Activated T-cell treated with anti-CD3 and anti-CD28 coated beads, Interleukin-2, amount 50 U/mL, for 48 hours (primary cell): ENCODE measurements at places on chromosomes 7 and 10.
A peak's percentile ranks its signal among the peaks of the same experiment; 100 is the strongest.

GRCh38 chr10:31697271-31698180 lies 231.1 kb downstream of the ARHGAP12 start:
- no peak for DNase-seq

- DNase-seq, result no peak
Measured at GRCh38 chr7:157397731-157398691, 61.2 kb downstream of the DNAJB6 start.

DNA sequence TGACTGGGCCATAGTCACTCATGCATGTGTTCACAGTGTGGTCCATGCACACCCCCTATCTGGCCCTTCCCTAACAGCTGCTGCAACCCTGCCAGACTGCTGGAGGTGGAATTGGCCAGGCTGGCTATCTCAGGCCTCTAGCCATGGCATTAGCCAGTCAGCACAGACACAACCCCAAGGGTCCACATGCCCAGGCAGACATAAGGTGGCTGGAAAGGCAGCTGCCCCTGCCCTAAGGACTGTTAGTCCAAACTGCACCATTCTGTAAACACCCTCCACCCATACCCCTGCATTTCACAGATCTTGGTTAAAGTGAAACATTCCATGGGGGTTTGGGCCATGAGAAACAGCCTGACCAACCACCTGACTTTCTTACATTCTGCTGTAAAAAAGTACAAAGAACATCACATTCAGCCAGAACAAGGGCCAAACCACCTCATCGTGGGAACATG lies 137.4 kb upstream of the KCNMA1 start:
- DNase-seq, result no peak

DNA sequence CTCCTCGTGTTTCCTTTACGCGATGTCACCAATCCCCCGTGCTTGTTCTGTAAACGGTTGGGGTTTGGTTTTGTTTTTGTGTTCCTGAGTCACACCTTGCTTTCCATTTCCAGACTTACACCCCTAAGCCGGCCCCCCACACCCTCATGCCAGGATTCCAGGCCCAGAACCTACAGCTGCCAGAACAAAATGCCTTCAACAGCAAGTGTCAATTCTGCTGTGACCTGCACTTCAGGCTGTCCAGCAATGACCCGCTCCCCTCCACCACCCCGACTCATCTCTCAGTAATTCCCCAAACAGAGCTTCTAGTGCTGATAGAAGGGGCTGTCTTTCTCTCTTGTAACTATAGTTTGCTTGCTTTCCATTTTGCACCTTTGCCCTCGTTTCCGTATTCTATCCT lies 722.1 kb upstream of the CELF2 start:
- no peak for DNase-seq

GRCh38 chr7:110800984-110801383 lies 289.9 kb upstream of the LRRN3 start:
- no peak for DNase-seq

GRCh38 chr10:60350400-60350799 lies 39.3 kb downstream of the ANK3 start:
- no peak for DNase-seq

DNA sequence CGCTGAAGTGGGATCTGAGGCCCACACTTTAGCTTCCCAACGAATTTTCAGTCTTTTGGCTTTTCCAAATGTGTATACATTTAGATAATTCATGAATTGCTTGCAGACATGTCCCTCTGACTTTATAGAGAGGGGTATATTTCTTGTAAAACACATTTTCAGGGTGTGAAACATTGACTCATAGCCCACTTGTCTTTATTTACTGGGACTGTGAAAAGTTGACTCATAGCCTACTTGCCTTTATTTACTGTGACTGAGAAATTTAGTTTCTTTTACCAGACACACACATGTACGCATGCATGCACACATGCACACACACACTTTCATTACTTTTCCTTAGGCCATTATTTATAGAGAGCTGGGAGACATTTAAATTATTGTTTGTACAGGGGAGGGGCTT lies 79.1 kb downstream of the VTI1A start:
- no peak for DNase-seq

DNA sequence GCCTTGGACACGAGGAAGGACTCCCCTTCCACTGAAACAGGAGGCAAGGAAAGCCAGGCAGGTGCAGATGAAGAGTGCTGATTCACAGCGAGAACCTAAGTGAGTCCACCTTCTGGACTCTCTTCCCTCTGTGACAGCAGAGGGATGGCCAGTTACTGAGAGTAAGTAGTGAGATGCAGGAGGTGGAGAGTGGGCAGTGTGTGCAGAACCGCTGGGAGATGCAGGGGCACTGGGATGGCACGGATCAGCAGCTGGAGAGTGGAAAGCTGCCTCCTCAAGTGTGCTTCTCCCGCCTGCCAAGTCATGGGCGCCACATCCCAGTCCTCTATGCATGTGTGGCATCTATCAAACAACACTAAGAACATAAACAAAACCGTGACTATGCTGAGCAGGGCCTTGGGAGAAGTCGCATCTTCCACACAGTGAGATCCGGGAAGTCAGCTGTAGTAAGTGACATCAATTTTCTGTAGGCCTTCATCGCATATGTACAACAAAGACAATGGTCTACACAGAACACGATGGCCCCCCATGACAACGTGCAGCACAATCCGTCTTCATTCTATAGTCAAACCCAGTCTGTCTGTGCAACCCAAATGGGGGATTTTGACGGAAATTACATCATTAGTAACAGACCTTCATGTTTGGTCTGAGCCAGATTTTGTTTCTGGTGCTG lies 217.4 kb upstream of the KLF14 start:
- DNase-seq, result no peak

DNA sequence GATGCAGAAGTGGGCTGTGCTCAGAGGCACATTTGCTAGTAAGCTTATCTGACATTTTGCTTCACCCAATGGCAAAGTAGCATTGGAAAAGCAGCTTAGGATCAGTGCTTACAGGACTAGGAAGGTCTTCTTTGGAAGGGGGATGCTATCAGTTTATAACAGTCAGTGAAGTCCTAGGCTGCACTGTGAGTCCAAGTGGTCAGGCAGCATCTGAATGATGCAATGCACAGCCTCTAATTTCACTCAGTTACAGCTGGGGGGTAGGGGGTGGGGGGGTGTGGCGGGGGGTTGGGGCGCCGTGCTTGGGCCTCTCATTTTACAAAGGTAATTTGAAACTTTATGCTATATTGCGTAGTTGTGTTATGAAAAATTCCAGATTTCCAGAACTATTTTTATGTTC lies 652.3 kb upstream of the MGMT start:
- DNase-seq, result no peak

DNA sequence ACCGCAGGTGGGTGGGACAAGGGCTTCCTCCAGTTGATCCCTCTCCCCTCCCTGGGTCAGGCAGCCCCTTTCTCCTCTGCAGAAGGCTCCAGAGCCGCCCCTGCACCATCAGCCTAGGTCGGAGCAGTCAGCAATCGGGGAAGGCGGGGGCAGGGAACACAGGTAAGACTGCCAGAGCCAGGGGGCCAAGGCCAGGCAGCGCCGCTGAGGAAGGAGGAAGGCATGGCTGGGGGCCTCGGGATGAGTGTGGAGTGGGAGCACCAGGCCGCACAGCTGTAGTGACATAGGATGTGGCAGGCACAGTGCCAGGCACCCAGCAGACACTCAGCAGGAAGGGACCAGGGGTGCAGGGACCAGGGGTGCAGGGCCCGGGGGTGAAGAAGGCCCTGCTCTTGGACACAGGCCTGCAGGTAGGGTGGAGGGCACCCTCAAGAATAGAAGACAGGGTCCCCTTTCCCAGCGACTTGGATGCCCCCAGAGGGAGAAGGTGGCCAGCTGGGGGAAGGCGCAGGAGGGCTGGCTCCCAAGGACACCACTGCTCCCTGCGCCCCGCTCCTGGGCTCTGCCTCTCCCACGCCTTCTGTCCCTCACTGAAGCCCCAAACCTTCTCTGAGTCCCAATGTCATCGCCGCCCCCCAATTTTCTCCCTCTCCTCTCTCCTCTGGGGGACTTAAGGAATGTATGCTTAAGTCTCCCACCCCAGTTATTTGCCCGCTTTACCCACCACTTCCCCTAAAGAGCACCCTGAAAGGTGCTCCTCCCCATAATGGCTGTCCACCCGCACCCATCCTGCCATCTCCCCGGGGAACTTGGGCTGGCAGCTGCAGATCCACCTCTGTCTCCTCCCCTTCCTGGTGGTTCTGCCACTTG lies 38.5 kb downstream of the CAMK2B start:
- no peak for DNase-seq

- no peak for DNase-seq
Measured at GRCh38 chr10:17021656-17022465, 107.8 kb downstream of the CUBN start.

DNA sequence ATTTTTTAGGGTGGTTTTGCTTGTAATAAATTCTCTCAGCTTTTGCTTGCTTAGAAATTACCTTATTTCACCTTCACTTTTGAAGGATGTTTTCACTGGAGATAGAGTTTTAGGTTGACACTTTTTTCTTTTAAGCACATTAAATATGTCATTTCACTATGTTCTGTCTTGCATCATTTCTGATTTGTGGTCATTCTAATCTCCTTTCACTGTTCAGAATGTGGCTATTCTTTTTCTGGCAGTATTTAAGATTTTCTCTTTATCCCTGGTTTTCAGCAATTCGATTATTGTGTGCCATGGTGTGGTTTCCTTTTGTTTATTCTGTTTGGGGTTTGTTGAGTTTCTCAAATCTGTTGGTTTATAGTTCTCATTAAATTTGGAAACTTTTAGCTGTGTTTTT lies 1065.6 kb downstream of the KCNMA1 start:
- DNase-seq, result no peak

GRCh38 chr7:114818501-114818900 lies 103.4 kb upstream of the MDFIC start:
- DNase-seq, result no peak

- no peak for DNase-seq
Measured at GRCh38 chr7:13641714-13642113, 347.8 kb downstream of the ETV1 start.

DNA sequence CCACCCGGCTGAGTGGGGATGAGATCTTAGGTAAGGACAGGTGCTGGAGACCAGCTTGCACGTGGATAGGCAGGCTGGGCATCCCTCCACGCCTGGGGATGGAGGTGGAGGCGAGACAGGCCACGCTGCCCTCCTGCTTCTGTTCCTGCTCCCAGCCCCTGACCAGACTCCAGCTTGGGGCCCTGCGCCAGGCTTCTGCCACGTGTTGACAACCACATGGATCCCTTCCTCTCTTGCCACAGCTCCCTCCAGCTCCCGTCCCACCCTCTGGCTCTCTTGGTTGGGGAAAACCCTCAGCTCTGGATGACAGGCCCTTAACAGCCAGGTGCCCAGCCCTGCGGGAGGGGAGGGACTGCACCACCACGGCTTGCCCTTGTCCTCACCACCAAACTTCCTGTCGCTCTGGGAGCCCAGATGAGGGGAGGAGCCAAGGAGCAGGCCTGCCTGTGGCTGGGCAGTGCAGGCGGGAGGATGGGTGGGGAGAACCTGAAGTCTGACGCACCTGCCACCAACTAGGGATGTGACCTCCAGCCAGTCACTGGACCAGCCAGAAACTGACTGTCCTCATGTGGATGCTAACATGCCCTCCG lies 36.0 kb downstream of the KCNH2 start:
- peak; percentile 66 for DNase-seq

DNA sequence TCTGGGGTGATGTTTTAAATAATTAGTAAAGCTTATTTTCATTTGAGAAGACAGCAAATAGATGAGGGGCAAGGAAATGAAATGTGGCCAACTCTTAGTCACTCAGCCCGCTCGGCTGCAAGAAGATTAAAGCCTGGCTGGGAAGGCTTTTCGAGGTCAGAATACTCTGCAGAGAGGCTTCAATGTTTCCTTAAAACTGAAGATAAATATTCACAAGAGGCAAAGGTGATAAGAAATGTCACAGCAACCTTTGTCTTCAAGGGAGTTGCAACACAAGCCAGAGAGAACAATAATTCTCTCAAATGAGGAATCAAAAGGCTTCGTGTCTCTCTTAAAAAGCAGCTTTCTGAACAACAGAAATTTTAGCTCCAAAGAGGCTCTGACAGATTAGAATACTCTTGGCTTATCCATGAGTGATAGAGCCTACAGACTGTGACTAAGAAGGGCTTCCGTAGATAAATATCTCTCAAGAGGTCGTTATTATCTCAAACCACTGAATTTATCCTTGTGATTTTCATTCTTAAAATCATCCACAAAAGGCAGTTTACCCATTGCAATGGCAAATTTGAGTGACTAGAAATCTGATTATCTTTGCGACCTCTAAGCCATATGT lies 92.5 kb downstream of the KLF6 start:
- no peak for DNase-seq

GRCh38 chr10:126908225-126908624 lies 3.0 kb downstream of the DOCK1 start:
- no peak for DNase-seq

DNA sequence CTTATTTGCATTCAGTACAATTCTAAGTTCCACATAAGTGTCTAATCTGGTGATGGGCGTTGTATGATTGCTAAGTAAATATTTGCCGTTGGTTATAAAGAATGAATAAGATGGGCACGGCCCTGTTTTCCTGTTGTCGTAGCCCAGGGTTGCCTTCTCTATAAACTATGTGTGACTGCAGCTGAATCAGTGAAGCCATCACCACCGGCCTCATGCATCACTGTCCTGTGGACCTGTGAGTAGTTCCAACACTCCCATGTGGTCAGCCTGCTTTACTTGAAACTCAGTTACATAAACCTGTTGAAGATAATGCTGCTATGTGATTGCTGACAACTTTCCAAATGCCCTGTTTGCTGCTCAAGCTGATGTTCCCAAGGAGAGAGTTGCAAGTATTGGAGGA lies 21.6 kb upstream of the KLF6 start:
- DNase-seq, result peak; percentile 47

DNA sequence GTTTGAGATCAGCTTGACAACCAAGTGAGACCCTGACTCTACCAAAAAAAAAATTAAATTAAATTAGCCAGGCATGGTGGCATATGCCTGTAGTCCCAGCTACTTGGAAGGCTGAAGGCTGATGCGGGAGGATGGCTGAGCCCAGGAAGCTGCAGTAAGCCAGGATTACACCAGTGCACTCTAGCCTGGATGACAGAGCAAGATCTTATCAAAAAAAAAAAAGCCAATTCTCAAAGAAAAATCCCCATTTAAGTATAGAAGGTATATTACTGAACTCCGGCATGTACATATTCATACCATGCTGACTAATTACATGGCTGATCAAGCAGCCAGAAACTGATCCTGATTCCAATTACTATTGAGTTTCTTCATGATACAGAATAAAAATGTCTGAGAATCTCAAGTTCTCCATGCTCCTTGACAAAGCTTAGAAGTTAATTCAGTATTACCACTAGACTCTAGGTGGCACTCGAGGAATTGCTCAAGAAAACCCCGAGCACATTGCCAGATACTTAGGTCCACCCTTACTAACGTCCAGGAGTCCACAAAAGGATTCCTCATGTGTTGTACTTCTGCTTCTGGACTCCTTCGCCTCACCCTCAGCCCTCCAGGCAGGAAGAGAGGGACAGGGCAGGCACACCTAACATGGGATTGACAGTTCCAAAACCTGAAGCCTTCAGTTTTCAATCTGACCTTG lies 148.9 kb downstream of the PARD3 start:
- DNase-seq, result no peak
